ENCODE measurements at places on chromosomes 11 and 22.

DNA sequence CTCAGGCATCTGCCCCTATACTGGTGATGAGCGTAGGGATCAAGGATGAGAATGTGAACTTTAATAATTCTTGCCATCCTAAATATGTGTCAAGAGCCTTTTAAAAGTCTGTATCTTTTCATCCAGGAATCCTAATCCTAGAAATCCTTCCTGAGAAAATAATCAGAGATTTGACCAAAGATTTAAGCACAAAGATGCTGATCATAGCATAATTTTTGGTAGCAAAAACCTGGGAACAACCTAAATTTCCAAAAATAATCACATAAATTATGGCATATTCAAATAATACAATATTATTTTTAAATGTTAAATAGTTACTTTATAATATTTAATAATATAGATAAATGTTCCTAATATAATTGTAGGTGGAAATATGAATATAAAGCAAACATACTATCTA lies 76.1 kb downstream of the SERGEF start:
- DNase-seq: no peak

DNA sequence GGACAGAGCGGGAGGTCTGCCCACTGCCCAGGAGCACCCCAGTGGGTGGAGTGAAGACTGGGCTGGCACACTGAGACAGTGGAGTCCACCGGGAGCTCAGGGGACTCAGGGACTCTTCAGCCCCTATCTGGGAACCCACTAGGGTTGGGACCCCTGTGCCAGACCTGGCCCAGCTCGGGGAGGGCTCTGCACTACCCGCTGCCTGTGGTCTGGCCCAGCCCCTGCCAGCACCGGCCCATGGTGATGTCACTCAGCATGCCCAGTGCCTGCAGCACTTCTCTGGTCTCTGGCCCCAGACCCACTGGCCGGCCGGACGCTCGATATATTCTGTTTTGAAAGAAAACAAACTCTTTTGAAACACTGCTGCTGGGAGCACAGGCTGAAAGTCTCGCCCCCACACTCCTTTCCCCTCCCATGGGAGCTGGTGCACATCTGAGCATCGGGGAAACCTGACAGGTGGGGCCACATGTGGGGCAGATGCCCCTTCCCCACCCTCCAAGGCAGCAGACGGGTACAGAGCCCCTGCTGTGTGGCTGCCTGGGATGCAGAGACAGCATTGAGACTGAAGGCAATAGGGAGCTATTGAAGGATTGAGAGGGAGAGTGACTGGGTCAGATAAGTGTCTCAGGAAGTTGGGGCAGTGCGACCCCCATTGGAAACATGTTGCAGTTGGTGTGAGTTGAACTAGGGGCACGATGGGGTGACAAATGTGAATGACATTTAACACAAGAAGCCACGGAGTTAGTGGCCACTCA lies 62.9 kb downstream of the MYEOV start:
- DNase-seq: no peak

GRCh38 chr11:86346513-86346912 lies 28.2 kb upstream of the CCDC81 start:
- DNase-seq: no peak

- no peak for DNase-seq
Observed at GRCh38 chr22:27298332-27298731, 503.2 kb downstream of the MN1 start.

DNA sequence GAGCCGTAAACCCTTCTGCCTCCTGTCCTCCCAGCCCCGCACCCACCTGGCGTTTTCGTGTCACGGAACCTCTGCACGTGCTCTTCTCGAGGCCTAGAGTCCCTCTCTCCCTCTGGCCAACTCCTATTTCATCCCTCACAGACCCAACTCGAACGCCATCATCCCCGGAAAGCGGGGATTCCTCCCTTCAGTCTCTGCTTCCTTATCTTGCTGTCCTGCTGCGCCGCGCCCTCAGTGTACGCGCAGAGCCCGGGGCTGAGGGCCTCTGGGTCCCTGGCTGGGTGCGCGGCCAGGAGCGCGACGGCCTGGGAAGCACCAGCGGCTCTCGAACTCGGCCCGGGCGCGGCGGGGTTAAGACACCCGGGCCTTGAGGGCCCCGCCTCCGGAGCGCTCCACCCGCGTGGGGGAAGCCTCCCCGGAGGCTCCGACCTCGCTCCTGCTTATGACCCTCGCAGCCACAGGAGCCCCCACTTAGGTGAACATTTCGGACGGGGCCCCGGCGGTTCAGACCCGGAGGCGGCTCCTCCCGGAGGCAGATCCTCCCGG lies 398 bp upstream of the ATG16L2 start:
- DNase-seq: peak; percentile 83

DNA sequence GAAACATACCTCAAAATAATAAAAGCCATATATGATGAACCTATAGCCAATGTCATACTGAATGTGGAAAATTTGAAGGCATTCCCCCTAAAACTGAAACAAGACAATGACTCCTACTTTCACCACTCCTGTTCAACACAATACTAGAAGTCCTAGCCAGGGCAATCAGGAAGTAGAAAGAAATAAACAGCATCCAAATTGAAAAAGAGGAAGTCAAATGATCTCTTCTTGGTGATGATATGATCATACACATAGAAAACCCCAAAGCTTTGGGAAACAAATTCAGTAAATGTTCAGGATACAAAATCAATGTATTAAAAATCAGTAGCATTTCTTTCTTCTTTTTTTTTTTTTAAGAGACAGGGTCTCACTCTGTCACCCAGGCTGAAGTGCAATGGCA lies 109.9 kb downstream of the DLG2 start:
- no peak for DNase-seq

- DNase-seq: peak; percentile 90
Observed at GRCh38 chr11:68447015-68447801, 13.3 kb upstream of the PPP6R3 start.

DNA sequence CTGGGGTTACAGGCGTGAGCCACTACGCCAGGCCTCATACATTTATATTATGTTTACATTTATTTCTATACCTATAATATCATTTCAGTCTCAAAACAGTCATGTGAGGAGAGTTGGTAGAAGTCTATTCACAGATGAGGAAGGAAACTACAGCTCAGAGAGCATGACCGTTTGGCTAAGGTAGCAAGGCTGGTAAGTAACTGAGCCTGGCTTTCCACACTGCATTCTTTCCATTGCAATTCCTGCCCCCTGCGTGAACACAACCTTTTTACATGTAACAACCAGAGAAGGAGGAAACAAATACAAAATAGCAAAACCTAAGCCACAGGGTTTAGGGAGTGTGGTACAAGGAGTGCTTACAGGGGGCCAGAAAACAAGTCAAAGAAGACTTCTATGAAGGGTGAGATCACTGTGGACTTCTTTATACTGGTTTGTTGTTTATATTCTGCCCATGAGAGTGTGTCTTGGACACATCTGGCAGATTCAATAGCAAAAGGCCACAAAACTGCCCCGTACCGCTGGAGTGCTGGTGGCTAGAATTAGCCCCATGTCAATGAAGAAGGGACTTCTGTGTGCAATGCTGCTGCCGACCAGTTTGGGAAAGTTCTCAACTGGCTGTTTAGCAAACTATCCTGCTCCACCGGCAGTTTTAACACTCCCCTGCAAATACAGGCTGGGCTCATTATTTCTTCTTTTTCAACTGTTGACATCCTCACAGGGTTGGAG lies 19.0 kb downstream of the MICAL3 start:
- DNase-seq: no peak

GRCh38 chr11:59658036-59658435 lies 10.8 kb downstream of the PATL1 start:
- no peak for DNase-seq

DNA sequence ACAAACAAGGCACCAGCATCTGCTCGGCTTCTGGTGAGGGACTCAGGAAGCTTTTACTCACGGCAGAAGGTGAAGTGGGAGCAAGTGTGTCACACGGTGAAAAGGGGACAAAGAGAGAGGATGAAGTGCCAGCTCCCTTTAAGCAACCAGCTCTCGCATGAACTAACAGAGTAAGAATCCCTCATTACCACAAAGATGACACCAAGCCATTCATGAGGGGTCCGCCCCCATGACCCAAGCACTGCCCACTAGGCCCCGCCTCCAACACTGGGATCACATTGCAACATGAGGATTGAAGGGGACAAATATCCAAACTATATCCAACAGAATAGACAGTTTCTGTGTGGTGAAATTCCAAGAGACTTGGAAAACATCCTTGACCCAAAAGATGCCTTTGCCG lies 198.2 kb upstream of the POU2AF2 start:
- DNase-seq: no peak

- DNase-seq: no peak
Observed at GRCh38 chr11:74699615-74700396, 31.4 kb downstream of the CHRDL2 start.

DNA sequence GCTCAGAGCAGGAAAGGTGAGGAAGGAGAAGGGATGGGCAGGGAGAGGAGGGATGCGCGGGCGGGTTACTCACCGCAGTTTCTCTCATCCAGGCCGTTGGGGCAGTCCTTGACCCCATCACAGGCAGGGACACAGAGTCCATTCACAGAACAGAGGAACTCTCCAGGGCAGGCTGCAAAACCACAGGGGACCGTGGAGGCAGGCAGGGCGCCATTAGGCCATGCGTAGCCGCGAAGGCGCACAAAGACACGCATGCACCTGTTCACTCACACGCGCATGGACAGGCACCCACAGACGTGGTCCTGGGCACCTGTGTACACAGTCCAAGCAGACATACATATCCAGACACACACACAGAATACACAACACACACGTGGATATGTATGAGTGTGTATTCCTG lies 23.0 kb downstream of the KCTD17 start:
- DNase-seq: no peak

DNA sequence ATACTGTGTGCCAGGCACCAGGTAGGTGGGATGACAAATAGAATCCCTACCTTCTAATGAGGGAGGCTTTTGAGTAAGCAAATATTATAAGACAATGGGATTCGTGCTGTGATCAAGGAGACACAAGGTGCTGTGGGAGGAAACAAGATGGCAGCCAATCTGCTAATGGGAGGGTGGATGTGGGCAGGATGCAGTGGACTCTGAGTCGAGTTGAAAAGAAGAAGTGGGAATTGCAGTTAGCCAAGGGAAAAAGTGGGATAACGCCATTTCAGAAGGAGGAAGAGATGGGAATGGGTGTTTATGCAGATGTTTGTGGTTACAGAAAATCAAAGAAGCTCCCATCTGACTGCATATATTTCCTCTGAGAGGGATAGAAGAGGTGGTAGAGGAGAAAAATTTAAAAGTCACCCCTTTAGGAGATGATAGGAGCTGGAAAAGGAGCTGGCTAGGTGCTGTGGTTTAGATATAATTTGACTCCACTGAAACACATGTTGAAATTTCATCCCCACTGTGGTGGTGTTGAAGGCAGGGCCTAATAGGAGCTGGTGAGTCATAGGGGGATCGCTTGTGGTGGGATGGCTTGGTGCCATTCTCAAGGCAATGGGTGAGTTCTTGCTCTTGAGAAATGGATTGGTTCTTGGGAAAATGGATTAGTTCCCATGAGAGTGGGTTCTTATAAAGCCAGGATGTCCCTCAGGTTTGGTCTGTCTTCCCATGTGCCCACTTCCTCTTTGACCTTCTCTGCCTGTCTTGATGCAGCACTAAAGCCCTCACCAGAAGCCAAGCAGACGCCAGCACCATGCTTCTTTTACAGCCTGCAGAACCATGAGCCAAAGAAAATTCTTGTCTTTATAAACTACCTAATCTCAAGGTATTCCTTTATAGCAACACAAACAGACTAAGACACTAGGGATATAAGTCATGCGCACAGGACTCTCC lies 30.0 kb upstream of the POU2AF1 start:
- no peak for DNase-seq

- no peak for DNase-seq
Observed at GRCh38 chr11:116984186-116984585, 114.0 kb downstream of the SIK3 start.

- DNase-seq: no peak
Observed at GRCh38 chr11:121463689-121464335, 11.0 kb upstream of the SORL1-AS1 start.

DNA sequence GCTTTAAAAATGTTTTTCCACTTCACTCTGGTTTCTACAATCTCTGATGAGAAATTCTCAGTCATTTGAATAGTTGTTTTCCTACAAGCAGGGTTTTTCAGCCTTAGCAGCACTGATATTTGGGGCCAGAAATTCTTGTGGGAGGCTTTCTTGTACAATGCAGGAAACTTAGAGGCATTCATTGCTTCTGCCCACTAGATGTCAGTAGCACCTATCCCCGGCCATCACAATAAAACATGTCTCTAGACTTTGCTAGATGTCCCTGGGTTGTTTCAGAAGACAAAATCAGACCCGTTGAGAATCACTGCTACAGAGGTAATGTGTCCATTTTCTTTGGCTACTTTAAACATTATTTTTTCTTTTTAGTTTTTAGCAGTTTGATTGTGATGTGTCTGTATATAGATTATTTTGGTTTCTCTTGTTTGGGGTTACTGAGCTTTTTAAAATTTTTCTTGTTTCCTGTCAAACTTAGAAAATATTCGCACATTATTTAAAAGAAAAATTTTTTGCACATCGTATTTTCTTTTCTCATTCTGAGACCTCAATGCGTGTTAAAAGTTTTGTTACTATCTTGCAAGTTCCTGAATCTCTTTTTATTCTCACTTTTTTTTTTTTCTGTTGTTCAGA lies 60.8 kb upstream of the CCDC179 start:
- peak; percentile 29 for DNase-seq

DNA sequence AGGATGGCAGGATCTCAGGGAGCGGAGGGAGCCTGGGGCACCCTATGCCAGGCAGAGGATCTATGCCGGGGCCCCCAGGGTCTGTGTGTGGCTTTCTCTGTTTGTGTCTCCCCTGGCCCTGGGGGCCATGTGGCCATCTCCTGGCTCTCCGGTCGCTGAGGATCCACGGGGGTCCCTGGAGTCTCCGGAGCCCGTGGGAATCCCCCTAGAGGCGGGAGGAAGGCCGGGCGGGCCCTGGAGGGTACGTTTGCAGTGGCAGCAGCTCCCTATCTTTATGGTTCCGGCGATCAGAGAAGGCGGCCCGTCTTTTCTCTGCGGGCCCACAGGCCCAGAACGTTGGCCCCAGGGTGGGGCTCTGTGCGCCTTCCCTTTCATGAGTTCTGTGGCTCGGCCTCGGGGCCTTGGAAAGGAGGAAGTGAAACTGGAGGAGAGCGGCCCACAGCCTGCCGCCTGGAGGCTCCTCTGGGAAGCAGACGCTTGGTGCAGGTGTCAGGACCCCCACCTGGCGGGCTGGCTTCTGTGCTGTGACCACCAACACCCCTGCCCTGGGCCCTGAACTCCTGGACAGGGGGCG lies 82.1 kb downstream of the KCNQ1 start:
- DNase-seq: peak; percentile 78

DNA sequence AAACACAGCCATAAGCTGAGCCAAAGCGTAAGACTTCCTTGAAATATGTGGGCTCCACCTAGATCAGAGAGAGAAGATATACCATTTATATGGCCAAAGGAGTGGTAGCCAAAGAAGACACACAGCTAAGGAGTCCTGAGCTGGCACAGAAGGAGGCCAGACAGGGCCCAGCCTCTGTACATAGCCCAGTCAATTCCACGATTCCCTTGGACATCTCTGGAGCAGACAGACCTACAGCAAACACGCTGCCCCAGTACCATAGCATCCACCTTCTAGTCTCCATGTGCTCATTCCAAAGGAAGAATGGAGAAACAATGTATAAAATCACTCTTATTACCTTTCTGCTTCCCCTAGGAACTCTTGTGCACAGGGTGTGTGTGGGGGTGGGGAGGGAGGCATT lies 102.1 kb upstream of the LDLRAD3 start:
- DNase-seq: no peak

- DNase-seq: no peak
Observed at GRCh38 chr22:17334059-17334458, 35.2 kb upstream of the CECR2 start.

Data from GM10248 (cell line).